ENCODE measurements at places on chromosomes 7 and 10.

DNA sequence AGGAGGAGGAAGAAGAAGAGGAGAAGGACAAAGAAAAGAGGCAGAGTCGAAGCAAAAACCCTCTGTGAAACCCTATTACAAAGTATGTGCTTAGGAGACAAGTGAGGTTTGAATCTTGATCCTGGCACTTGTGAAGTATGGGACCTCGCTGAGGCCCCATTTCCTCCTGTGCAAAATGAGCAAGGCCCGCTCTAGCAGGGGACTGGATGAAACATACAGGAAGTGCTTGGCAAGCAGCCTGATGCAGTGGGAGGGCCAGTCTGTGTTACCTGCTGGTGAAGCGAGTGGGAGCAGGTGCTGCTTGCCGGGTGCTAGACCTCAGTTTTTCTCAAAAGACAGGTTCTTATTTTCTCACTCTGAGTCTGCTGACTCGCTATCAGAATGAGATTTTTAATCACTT, 150.4 kb downstream of the JCAD start:
- DNase-seq = no peak

DNA sequence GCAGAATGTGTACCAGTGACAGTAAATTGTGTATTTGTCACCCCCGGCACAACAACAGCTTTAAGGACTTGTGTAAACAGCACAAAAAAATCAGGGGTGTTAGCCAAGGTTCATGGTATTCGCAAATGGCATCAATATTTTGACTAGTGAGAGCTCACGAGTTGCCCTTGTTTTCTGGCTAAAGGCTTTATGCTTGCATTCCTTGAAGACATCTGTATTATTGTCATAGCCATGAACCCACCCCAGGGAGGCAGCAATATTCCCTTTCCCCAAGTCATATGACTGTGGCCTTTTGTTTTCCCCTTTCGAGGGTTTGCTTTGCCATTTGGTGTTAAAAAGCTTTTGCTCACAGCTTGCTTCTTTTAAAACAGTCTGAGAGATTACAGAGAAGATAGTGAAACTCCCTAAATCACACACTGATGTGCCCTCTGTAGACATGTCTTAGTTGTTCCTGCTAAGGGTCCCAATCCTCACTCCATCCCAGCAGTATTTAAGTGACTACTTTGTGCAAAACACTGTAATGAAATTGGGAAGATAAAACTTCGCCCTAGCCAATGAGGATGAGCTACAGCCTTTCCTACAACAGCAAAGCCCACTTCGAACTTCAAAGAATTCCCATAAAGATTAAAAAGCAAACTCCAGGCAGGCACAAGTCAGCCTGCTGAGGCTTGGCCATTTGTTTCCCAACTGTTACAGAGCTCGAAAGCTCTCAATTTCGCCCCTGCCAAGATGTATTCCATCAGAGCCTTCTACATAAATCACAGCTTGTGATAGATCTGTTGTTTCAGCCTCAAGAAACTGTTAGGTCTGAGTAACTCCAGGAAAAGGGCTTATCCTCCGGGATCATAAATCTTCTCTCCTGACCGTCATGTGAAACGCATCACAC, 172.3 kb downstream of the ADAM12 start:
- DNase-seq = no peak

- peak; percentile 17 for DNase-seq
These were observed at the start of gene GRID1 for GRCh38 chr10:86366033-86366901. Gene GRID1 (minus strand): TSS chr10:86366795.

DNA sequence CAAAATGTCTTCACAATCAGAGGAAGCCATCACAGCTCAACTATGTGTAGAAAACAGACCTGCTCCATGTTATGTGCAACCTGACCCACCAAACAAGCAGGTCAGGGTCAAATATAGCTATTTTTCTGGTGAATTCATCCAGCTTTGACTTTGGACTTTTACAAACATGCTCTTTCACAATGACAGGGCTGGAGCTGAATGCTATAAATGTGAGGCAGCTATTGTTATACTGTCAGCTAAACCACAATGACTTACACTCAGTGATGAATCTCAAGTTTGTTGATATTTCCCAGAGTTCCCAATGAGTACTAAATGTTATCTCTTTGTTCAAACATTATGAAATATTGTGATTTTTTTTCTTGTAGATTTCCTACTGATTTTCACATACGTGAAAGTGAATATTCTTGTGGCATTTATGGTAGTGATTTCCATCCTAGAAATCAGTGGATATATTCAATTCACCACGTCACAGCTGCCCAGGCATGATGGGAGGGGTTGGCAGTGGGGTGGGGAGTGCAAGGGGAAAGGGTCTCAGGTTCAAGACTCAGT, 2.5 kb upstream of the ITIH2 start:
- no peak for DNase-seq

- no peak for DNase-seq
These were observed 165.2 kb downstream of the GNAT3 start for GRCh38 chr7:80346704-80347103.

DNA sequence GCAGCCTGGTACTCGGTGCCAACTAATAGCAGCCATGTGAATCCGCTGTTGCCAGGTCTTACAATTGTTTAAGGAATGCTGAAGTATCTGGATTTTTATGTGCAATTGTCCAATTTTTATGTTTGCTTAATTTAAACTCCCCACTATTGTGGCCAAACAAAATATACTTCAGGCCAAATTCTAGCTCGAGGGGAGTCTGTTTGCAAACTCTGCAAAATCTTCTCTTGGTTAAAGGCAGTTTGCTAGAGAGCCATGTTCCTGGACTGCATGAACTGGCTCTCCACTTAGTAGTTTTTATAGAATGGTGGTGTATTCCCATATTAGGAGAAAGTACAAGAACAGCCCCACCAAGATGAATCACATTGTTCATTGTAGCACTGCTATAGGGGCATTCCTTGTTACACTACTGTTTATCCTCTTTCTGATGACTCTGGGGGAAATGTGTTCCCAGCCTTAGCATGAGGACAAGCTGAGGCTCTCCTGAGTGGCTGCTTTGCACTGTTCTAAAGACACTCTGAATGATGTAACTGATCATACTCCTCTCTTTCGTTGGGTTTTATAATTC, 178.0 kb upstream of the GLI3 start:
- DNase-seq = no peak

DNA sequence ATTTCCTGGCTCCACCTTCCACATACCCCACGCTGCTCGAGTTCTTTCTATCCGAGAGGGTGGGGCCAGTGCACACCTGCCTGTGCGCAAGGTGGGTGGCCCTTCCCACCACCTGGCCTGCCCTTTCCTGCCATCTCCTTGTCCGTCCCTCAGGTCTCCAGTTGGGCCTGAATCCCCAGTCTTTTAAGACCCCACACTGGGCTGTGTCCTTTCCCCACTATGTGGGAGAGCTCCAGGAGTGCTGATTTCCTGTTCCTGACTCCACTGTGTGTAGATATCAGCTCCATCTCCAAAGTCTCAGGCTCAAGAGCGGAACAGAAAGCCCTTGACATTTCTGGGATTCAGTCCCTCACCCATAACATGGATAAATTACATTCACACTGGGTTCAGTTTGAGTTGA, 20.1 kb downstream of the LHPP start:
- DNase-seq = no peak

DNA sequence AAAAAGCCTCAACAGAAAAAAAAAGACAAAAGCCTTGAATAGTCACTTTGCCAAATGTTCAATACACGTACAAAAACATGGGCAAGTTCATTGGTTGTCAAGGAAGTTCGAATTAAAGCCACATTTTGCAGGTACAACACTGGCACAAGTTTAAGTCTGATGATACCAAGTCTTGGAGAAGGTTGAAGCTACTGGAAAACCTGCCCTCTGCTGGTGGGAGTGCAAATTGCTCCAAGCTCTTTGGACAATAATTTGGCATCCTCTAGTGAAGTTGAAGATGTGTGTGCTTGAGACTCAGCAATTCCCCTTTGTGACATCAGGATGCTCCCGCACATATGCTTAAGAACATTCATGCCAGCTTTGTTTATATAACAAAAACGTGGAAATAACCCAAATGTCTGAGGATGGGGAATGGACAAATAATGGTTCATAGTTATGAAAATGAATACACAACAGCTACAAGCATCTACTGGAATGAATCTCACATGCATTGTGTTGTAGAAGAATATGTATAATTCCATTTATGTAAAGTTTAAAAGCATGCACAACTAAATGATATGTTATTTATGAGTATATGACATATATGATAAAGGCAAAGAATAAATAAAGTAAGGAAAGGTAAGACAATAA, 120.0 kb upstream of the PLPP4 start:
- DNase-seq = peak; percentile 12

DNA sequence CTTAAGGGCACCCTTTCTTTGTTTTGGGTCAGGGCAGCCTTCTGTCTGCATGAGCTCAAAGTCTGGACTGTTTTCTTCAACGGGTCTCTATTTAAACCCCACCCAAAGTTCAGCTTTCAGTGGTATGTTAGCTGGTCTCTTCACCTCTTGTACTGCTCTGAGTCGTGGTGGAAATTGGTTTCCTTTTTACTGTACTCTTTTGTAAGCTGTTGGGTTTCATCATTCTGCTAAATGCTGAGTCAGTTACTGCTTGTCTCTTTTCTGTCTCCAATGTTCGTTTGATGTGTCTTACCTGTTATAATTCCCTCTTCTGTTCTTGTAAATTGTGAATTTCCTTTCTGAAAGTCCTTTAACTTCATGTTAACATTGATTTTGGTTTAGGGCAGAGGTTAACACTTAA, 64.1 kb upstream of the MALRD1 start:
- DNase-seq = no peak

DNA sequence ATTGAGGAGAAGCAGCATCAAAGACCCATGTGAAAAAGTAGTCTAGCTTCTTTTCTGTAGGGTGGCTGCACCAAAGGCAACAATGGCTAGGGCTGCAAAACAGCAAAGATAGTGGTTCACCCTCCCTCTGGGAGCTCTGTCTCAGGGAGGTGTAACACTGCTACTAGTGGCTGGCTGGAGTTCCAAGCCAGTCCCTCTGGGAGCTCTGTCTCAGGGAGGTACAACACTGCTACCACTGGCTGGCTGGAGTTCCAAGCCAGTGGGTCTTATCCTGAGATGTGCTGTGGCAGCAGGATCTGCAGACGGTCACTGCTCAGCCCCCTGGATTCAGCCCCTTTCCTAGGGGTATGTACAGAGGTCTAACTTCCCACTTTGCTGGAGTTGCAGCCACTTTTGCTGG, 37.9 kb upstream of the TMEM140 start:
- no peak for DNase-seq

- DNase-seq = peak; percentile 3
These were observed 151.8 kb upstream of the YAE1 start for GRCh38 chr7:39414224-39415035.

GRCh38 chr7:104968648-104969047, 45.4 kb upstream of the KMT2E start:
- DNase-seq = no peak

GRCh38 chr7:72540106-72540611, 128.0 kb upstream of the CALN1 start:
- no peak for DNase-seq

- no peak for DNase-seq
These were observed 27.7 kb upstream of the CROT start for GRCh38 chr7:87317691-87318245.

DNA sequence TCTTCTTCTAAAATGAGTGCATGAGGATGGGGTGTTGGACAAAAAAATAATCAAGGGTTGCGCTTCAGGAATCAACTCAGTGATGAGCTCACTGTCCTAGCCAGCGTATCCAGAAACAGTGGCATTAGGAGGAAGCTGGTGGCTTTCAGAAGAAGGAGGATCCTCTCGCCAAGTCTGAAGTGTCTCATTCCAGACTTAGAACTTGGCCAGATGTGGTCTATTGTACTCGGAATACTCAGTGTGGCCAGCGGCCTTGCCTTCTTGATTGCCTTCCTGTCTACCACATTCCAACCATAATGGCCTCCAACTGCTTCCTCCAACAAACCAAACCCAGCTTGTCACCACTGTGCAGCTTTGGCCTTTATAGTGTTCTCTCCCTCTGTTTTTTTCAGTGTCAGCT, 732.4 kb downstream of the KCNMA1 start:
- no peak for DNase-seq

GRCh38 chr10:30816159-30816819, 186.7 kb upstream of the LYZL2 start:
- no peak for DNase-seq

- DNase-seq = no peak
These were observed 640.2 kb downstream of the ARL4A start for GRCh38 chr7:13327669-13328068.

DNA sequence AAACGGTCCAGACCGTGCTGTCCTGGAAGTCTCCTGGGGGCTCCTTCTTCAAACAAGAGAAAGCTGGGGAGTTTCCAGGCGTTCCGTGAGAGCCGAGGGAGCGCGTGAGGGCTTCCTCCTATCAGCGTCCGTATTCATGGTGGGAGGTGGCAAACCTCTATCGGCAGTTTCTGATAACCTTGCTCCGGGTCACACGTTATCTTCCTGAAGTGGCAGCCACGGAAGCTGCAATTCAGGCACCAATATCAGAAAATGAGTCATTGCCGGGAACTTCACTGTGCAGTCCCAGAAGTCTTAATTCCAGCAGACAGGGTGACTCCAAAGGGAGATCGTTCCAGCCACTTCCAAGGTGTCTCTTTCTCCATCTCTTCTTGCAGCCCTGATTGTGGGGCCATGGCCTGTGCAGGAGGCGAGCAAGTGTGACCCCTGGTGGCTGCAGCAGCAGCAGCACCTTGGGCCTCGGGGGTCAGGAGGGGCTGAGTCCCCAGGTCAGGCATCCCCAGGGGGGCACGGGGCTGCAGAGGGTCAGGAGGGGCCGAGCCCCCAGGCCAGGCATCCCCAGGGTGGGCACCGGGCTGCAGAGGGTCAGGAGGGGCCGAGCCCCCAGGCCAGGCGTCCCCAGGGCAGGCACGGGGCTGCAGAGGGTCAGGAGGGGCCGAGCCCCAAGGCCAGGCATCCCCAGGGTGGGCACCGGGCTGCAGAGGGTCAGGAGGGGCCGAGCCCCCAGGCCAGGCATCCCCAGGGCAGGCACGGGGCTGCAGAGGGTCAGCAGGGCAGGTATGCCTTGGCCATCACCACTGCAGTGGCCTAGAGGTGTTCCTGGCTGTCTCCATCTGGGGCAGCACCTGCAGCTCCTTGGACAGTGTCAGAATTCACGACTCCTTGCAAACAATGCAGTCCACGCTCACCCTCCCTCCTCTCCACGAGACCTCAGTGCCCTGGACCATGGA, 538.7 kb downstream of the DNAJB6 start:
- DNase-seq = peak; percentile 17

DNA sequence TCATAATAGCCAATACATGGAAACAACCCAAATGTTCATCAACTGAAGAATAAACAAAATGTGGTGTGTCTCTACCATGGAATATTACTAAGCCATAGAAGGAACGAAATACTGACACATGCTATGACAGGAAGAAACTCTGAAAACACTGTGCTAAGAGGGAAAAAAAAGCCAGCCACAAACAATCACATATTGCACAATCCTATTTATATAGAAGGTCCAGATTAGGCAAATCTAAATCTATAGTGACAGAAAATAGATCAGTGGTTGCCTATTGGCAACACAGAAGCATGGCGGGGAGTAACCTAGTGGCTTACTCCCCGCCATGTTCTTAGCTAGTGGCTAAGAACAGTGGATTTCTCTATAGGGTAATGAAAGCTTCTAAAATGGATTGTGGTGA, 48.0 kb downstream of the MDH2 start:
- DNase-seq = no peak

- no peak for DNase-seq
These were observed 129.2 kb downstream of the SORBS1 start for GRCh38 chr10:95431900-95432342.

GRCh38 chr10:92567952-92568600, 5.8 kb downstream of the IDE start:
- no peak for DNase-seq

Data from NCI-H1930 (cell line).